Activated naive CD8-positive, alpha-beta T cell treated with anti-CD3 and anti-CD28 coated beads, Interleukin-2, amount 10 ng/mL, durations not matched to agents 7 days and 5 days (primary cell): ENCODE measurements at places on chromosomes 2 and 18. TPM values are rescaled to one million over a fixed set of nuclear protein-coding genes. Genes with fewer than 3 reads are reported as not detected.

Gene AQP12A
- total RNA-seq = not detected

Gene EPB41L5
- total RNA-seq = 6.7 TPM

Gene SETBP1
- 1.9 TPM for total RNA-seq

Gene GBX2
- not detected for total RNA-seq

Gene CYS1
- 0.11 TPM for total RNA-seq

- no peaks in the 10 kb centered on the region for H3K36me3 ChIP-seq
- no peaks in the 10 kb centered on the region for H3K4me1 ChIP-seq
- H3K4me3 ChIP-seq = no peak overlapping the region
- H3K27ac ChIP-seq = no peak overlapping the region
- H3K27me3 ChIP-seq = peaks cover 2% of the 10 kb centered on the region
Measured at GRCh38 chr18:21330122-21330701, 88.2 kb downstream of the GREB1L start.

- H3K4me1 ChIP-seq = no peaks in the 10 kb centered on the region
- no peaks in the 10 kb centered on the region for H3K36me3 ChIP-seq
- H3K4me3 ChIP-seq = no peak overlapping the region
- H3K27me3 ChIP-seq = no peaks in the 10 kb centered on the region
Measured at GRCh38 chr2:77268626-77269025, 253.6 kb downstream of the LRRTM4 start.

- DNase-seq = no peak
- H3K27me3 ChIP-seq = peaks cover 2% of the 10 kb centered on the region
- H3K4me3 ChIP-seq = no peak overlapping the region
- H3K27ac ChIP-seq = no peak overlapping the region
Measured at GRCh38 chr2:122078451-122078850, 323.0 kb downstream of the TSN start.

DNA sequence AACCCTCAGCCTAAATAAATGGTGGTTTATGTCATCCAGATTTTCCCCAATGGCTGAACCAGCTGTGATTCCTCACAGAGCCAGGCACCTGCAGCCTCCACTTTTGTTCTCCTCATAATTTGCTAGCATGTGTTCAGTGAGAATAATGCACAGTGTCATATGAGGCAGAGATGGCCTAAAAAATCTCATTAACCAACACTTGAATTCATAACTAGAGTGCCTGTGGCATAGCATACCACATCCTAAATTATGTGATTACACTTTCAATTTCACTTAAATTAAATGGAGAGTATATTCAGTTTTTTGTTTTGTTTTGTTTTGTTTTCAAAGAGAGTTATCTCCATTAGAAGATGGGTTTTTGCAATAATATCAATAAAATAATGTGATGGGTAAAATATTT lies 488.0 kb downstream of the CBLN2 start:
- H3K36me3 ChIP-seq = no peaks in the 10 kb centered on the region
- no peaks in the 10 kb centered on the region for H3K27me3 ChIP-seq
- no peaks in the 10 kb centered on the region for H3K4me1 ChIP-seq
- DNase-seq = no peak

DNA sequence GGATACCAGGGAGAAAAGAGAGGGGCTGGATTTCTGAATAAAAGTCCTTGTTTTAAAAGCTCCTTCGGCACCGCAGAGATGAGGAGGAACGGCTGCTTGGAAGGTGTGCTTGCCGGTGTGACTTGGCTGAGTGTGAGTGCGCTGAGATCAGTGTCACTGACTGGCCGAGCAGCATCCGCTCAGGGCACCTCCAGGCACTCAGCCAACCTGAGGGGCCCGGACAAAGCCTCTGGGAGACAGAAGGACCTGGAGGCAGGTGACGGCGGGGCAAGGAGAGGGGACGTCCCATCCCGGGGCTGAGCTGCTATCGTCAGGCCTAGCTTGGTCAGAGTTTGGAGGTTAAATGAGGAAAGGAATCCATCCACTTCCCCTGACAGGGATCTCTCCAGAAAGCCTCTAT lies 16.8 kb upstream of the ALLC start:
- no peaks in the 10 kb centered on the region for H3K36me3 ChIP-seq
- no peak overlapping the region for H3K27ac ChIP-seq
- no peak overlapping the region for H3K4me3 ChIP-seq
- peaks cover 2% of the 10 kb centered on the region for H3K4me1 ChIP-seq
- peaks cover 2% of the 10 kb centered on the region for H3K27me3 ChIP-seq

- H3K4me3 ChIP-seq = no peak overlapping the region
- H3K27ac ChIP-seq = no peak overlapping the region
- H3K27me3 ChIP-seq = no peaks in the 10 kb centered on the region
- no peak for DNase-seq
- no peaks in the 10 kb centered on the region for H3K4me1 ChIP-seq
- no peaks in the 10 kb centered on the region for H3K36me3 ChIP-seq
Measured at GRCh38 chr18:41752826-41753225, 202.2 kb upstream of the PIK3C3 start.

DNA sequence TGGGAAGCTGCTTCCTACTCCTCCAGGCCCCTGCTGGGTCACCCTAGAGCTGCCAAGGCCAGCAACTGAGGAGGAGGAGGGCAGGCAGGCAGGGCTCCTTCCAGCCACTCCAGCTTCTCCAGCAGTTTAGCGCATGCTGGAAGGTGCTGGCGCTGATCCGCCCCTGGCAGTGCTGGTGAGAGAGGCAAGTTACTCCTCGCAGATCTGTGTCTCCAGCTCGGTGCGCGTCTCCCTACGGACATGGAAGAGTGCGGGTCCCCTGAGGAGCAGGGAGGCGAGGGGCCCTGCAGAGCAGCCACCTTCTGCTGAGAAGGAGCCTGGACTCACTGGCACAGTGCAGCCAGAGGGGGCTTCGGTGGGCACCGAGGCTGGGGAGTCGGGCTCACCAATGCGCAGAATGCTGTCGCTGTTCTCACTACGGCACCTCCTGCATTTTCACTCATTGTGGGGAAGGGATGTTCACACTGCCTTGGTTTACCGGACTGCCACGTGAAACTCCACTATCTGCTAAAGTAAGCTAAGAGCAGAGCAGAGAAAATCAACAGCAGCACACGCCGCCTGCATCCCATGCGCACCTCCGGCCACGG lies 206.0 kb downstream of the HDAC4 start:
- DNase-seq = peak; percentile 13
- no peak overlapping the region for H3K27ac ChIP-seq
- H3K4me1 ChIP-seq = peaks cover 2% of the 10 kb centered on the region
- H3K4me3 ChIP-seq = no peak overlapping the region
- H3K36me3 ChIP-seq = peaks cover 15% of the 10 kb centered on the region

GRCh38 chr2:203713381-203713780 lies 6.9 kb downstream of the CD28 start:
- H3K4me3 ChIP-seq = peak overlapping the region; percentile 11
- DNase-seq = no peak
- peak overlapping the region; percentile 26 for H3K27ac ChIP-seq

- H3K4me3 ChIP-seq = no peak overlapping the region
- H3K27ac ChIP-seq = no peak overlapping the region
- H3K27me3 ChIP-seq = no peaks in the 10 kb centered on the region
- peaks cover 2% of the 10 kb centered on the region for H3K36me3 ChIP-seq
- no peak for DNase-seq
Measured at GRCh38 chr2:62844311-62845090, 139.0 kb downstream of the EHBP1 start.

DNA sequence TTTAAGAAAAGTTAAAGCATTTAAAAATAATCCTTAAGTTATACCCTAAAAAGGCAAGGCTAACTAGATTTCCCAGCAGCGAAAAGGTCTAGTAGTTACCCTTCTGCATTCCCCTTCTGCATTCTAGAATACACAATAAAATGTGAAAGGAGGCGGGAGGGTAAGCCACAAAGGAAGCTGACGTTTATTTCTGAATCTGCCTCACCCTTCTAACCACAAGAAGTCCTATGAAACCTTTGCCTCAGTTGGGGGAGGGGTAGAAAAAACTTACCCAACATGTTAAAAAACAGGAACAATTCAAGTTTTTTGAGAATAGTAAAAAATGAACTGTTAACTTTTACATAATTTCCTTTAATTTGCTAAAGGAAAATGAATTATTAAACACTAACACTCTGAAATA lies 11.3 kb downstream of the STK17B start:
- H3K36me3 ChIP-seq = peaks cover 84% of the 10 kb centered on the region
- peak overlapping the region; percentile 92 for H3K27ac ChIP-seq
- H3K4me3 ChIP-seq = peak overlapping the region; percentile 89

DNA sequence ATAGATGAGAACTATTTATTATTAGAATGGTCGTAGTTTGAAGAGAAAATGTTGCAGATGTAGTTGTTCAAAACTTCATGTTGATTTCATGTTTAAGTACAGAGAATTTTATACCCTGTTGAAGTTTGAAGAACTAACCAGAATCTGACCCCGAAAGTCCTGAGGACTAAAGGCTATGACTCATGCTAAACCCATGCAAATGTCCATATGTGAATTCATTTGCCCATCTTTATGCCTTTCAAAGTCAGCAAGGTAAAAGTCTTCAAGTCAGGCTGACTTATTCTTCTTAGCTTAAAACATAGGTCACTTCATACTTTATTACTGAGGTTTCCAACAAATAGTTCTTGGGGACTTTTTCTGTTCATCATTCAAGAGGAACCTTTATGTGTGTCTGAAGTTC lies 185.5 kb downstream of the CCDC85A start:
- no peaks in the 10 kb centered on the region for H3K36me3 ChIP-seq
- no peak overlapping the region for H3K4me3 ChIP-seq
- no peak for DNase-seq
- no peak overlapping the region for H3K27ac ChIP-seq

GRCh38 chr2:31654241-31654640 lies 73.5 kb upstream of the SRD5A2 start:
- peaks cover under 1% of the 10 kb centered on the region for H3K4me1 ChIP-seq
- H3K36me3 ChIP-seq = no peaks in the 10 kb centered on the region
- H3K27me3 ChIP-seq = peaks cover 14% of the 10 kb centered on the region
- H3K27ac ChIP-seq = no peak overlapping the region
- H3K4me3 ChIP-seq = no peak overlapping the region

DNA sequence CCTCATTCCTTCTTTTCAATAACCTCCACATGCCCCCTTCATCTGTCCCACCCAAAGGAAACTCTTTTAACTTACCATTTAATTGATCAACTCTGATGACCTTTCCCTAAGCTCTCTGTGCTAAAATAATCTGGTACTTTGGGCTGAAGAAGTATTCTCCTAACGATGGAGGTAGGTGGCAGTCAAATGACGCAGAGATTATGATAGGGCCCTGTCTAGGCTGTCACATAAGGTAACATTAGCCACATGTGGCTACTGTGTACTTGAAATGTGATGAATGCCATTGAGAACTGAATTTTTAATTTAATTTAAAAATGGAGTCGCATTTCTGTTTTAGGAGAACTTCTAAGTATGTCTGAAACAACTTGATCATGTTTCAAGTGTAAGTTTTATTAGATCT lies 140.5 kb upstream of the TNP1 start:
- peaks cover 22% of the 10 kb centered on the region for H3K27me3 ChIP-seq
- no peaks in the 10 kb centered on the region for H3K36me3 ChIP-seq
- no peaks in the 10 kb centered on the region for H3K4me1 ChIP-seq
- H3K27ac ChIP-seq = no peak overlapping the region
- H3K4me3 ChIP-seq = no peak overlapping the region
- no peak for DNase-seq

- H3K4me3 ChIP-seq = no peak overlapping the region
Measured at GRCh38 chr18:76975577-76976110, 153.3 kb downstream of the ZNF236 start.

- DNase-seq = no peak
- no peaks in the 10 kb centered on the region for H3K36me3 ChIP-seq
- H3K27me3 ChIP-seq = no peaks in the 10 kb centered on the region
- no peaks in the 10 kb centered on the region for H3K4me1 ChIP-seq
Measured at GRCh38 chr18:1511619-1512311, 607.1 kb downstream of the ADCYAP1 start.

DNA sequence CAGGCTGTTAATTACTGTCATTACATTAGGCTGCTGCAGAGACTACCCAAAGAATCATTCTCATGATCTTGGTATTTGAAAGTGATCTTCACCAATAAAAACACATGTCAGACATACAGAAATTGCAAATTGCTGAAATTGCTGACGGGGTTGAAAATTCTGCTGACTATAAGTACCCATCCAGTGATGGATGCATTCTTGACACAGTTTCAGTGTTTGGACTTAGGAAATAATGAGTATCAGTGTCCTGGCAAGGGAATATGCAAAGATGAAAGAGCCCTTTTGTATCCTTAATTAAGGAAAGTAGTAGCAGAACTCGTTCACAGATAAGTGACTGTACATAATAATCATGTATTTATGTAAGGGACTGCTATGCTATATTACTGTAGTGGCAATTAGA lies 221.1 kb upstream of the ATP5MC3 start:
- H3K36me3 ChIP-seq = no peaks in the 10 kb centered on the region
- H3K4me3 ChIP-seq = no peak overlapping the region
- H3K4me1 ChIP-seq = peaks cover 6% of the 10 kb centered on the region
- H3K27me3 ChIP-seq = peaks cover 18% of the 10 kb centered on the region
- no peak for DNase-seq
- no peak overlapping the region for H3K27ac ChIP-seq

- H3K36me3 ChIP-seq = no peaks in the 10 kb centered on the region
- no peak overlapping the region for H3K27ac ChIP-seq
- H3K27me3 ChIP-seq = no peaks in the 10 kb centered on the region
- H3K4me1 ChIP-seq = no peaks in the 10 kb centered on the region
- DNase-seq = no peak
Measured at GRCh38 chr2:117379928-117380327, 434.6 kb upstream of the DDX18 start.

DNA sequence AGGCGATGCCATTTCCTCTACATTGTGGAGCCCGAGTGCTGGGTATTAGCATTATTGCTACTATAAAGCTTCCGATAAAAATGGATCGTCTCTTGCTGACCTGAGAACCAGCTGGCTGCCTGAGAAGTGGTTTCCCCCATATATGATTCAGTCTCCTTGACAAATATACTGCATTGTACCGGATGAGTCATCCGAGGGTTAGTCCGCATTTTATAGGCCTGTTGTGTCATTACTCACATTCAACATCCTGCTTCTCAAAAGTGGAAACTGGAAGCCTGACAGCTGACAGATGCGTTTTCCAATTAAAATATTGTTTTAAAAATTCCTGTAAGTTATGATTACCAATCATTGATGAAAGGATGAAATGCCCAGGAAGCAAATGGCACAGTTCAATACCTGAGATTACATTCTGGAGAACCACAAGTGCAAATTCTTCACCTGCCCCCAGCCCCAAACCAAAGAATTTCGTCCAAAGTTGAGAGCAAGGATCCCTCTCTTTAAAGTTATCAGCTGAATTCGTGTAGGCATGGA lies 65.7 kb downstream of the SPRED2 start:
- H3K27me3 ChIP-seq = peaks cover 6% of the 10 kb centered on the region
- DNase-seq = no peak
- peaks cover 3% of the 10 kb centered on the region for H3K4me1 ChIP-seq
- no peak overlapping the region for H3K27ac ChIP-seq

- H3K36me3 ChIP-seq = no peaks in the 10 kb centered on the region
- peaks cover 17% of the 10 kb centered on the region for H3K4me1 ChIP-seq
- no peak overlapping the region for H3K27ac ChIP-seq
- H3K27me3 ChIP-seq = peaks cover 33% of the 10 kb centered on the region
- H3K4me3 ChIP-seq = no peak overlapping the region
Measured at GRCh38 chr2:96119389-96119751, 3.0 kb upstream of the ADRA2B start.

GRCh38 chr2:9983401-9984216 lies 32.1 kb downstream of the GRHL1 start:
- no peak for DNase-seq
- peaks cover 12% of the 10 kb centered on the region for H3K4me1 ChIP-seq
- no peaks in the 10 kb centered on the region for H3K36me3 ChIP-seq
- no peak overlapping the region for H3K27ac ChIP-seq
- no peak overlapping the region for H3K4me3 ChIP-seq
